ENCODE measurements at places on chromosomes 11 and 22.

DNA sequence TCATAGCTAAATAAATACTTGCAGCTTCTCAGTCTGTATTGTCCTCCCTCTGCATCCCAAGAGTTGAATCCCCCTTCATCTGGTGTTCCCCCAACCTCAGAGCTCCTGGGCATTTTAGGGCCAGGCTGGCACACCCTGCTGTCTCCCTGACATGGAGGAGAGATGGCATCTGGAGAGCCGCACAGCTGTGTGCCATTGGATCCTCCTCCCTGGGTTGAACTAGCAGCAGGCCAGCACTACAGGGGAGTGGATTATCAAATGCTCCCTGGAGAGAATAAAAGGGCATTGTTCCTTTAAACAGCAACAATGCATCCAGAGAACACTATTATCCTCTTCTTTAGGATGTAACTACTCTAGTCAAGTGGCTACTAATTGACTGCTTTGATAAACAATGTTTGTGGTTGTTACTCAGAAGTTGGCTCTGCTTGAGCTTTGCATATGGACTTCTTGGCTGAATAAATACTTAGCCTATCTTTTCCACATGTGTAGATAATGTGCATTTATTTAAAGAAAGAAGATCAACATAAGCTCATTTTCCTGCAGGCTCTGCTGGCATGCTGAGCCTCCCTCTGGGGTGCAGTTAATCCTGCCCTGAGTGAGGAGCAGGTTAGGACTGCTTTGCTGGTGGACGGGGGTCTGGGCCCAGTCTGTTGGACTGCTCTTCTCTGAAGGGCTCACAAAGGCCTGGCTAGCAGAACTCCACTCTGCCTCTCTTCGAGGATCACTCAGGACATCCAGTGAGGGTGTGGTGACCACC is 897.2 kb downstream of the TBC1D22A start:
- no peak for DNase-seq

- no peak for DNase-seq
These were observed 29.1 kb upstream of the CD44 start for GRCh38 chr11:35109827-35110226.

- DNase-seq = no peak
These were observed 5.4 kb downstream of the TMPRSS13 start for GRCh38 chr11:117923773-117924172.

DNA sequence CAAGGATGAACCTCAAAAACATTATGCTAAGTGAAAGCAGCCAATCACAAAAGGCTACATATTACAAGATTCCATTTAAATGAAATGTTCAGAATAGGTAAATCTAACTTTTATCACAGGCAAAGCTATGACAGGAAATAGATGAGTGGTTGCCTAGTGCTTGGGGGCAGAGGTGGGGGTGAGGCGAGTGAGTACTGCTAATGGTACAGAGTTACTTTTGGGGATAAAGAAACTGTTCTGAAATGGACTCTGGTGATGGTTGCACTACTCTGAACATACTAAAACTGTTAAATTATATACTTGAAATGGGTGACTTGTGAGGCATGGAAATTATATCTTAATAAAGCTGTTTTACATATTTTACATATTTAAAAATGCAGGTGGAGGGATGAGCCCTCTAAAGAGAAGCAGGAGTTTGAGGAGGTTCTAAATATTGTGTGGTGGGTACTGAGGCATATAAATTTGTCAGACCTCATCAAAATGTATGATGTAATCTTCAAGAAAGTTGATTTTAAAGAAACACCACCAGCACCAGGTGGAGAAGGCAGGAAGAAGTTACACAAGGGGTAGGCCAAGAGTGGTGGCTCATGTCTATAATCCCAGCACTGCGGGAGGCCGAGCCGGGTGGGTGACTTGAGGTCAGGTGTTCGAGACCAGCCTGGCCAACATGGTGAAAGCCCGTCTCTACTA is 3.6 kb downstream of the SLC43A1 start:
- DNase-seq = no peak

GRCh38 chr11:13205486-13205885 is 72.1 kb upstream of the BMAL1 start:
- no peak for DNase-seq

DNA sequence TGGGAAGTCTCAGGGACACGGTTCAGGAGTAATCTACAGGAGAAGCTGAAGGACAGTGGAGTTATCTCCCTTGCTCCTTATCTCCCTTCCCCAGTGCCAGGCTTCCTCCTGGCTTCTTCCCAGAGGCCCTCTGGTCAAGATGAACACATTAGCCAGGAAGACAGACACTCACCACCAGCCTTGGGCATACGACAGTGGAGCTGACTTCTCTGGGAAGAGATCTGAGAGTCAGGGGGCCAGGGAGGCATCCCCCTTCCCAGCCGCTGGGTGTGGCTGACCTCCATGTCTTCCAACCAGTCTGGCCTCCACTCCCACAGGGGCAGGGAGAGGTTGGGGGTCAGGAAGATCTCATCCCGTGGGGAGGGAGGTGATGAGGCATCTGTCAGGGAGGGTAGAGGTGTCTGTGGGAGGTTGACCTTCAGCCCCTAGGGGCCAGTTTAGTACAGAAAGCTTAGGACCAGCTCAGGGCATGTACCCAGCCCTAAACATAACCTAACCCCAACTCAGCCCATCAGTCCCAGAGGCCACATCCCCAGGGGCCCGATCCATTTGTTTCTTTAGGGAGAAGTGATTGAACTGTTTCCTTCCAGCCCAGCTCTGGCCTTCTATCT is 12.7 kb downstream of the ROBO4 start:
- no peak for DNase-seq

DNA sequence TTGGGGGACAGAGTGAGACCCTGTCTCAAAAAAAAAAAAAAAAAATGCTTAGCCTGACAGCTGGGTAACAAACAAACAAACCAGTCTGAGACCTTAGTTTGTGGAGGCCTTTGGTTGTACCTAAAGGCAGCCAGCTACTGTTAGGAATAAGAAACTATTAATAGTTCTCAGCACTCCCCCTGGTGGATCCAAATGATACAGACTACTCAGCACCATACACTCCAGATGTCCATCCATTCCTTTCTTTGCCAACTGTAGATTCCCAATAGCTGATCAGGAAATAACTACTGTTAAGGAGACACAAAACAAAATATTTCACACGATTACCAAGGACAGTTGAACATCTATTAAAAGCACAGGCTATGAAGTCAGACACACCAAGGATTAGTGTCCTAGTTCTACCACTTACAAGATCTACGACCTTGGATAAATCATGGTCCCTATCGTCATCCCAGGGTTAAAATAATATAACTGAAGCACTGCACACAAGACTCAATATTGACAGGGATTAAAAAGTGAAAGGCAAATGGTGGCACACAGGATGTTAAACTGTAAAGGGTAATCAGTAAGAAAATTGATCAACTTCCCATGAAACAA is 17.2 kb downstream of the CLDN25 start:
- no peak for DNase-seq

Measured in activated T-cell treated with anti-CD3 and anti-CD28 coated beads for 24 hours (primary cell).